Stimulated activated CD4-positive, alpha-beta T cell treated with anti-CD3 and anti-CD28 coated beads, Interleukin-12 subunit alpha, Interleukin-12 subunit beta, amount 100 ng/mL, for 4 hours (primary cell): ENCODE measurements at places on chromosomes 1 and 21.
A peak's percentile ranks its signal among the peaks of the same experiment; 100 is the strongest.

- DNase-seq, result no peak
These were observed 296.1 kb upstream of the SPAG17 start for GRCh38 chr1:118481126-118481525.

DNA sequence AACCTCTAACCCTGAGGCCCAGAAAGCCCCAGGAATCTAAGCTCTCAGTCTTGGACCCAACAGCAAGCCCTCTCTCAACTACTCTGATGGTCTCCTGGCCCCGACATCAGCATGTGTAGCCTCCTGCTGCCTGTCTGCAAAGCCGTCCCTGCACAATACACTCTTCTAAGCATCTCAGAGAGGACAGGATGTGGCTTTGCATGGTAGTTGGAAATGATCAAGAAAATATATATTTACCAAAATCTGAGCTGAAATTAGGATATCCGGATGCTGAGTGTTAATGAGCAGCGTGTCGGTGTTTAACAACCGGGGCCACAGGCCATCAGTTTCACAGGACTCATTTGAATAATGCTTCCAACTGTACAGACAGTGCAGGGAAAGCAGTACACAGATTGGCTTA lies 59.1 kb upstream of the SIM2 start:
- DNase-seq, result no peak

GRCh38 chr1:101128211-101128727 lies 102.7 kb upstream of the DPH5 start:
- no peak for DNase-seq

GRCh38 chr1:234148816-234149215 lies 224.4 kb upstream of the COA6 start:
- DNase-seq, result no peak

- DNase-seq, result no peak
These were observed 691.3 kb upstream of the CXADR start for GRCh38 chr21:16821588-16821987.

- no peak for DNase-seq
These were observed 548.6 kb downstream of the LTN1 start for GRCh38 chr21:28444111-28444510.

GRCh38 chr1:40668769-40669525 lies 3.5 kb upstream of the RIMS3 start:
- peak; percentile 87 for DNase-seq

GRCh38 chr1:169608226-169608625 lies 21.7 kb downstream of the SELP start:
- no peak for DNase-seq

DNA sequence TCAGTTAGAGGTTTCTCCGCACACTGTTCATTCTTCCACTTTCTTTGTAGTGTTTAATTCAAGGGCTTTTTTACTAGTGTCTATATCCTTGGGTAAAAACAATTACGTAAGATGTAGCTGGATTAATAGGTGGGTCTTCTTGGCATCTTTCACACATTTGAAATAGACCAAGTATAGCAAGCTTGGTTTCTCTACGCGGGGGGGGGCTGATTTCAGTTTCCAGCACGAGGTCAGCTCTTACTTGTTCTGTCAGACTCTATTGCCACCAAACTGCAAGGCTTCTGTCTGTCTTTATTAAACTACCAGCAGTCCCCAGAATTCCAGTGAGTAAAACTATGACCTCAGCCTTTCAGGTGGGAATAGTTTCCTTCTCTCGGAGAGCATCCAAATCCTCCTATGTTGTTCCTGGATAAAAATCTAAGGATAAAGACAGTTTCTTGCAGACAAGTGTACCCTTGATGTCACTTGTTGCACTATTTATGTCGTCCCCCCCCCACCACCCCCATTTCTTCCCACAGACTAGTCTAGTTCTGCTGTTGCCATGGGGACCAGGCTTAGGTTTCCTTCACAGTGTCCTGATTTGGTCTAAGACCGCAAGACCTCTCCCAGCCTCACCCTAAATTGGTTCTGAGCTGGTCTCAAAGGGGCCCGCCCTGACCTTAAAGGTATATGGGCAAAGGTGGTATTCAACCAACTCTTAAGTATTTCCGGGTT lies 17.0 kb downstream of the SPATA46 start:
- DNase-seq, result no peak

- no peak for DNase-seq
These were observed 15.3 kb upstream of the PYHIN1 start for GRCh38 chr1:158916085-158916484.

GRCh38 chr1:76827066-76827465 lies 40.2 kb upstream of the ST6GALNAC5 start:
- DNase-seq, result no peak

- DNase-seq, result no peak
These were observed 133.2 kb downstream of the KCNJ6 start for GRCh38 chr21:37783016-37783415.

DNA sequence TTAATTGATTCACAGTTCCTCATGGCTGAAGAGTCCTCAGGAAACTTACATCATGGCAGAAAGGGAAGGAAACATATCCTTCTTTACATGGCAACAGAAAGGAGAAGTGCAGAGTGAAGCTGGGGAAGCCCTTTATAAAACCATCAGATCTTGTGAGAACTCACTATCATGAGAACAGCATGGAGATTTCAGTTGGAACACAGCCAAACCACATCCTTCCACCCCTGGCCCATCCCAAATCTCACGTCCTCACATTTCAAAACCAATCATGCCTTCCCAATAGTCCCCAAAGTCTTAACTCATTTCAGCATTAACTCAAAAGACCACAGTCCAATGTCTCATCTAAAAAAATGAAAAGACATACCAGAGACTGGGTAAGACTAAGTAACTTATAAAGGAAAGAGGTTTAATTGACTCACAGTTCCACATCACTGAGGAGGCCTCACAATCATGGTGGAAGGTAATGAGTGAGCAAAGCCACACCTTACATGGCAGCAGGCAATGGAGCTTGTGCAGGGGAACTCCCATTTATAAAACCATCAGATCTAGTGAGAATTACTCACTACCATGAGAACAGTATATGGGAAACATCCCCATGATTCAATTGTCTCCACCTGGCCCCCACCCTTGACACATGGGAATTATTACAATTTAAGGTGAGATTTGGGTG lies 105.2 kb downstream of the MRPL39 start:
- DNase-seq, result peak; percentile 38

DNA sequence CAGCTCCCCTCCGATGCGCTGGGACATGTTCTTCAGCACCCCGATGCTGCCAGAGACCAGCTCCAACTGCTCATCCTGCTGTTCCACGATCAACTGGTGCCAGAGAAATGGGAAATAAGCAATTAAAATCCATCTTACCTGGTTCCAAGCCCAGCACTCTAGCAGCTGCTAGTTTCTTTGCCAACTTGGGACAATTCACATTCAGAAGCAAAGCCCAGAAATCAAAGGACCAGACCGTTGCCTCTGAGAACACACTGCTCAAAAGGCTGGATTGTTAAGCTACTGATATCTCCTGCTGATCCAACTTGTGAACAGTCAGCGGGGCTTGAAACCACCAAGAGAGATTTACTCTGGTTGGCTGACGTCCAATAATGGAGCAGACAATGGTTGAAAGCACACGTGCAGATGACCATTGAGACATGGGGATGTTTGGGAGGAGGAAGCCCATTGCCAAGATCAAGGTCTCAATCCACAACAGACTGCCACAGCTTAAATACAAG lies 34.4 kb downstream of the STX6 start:
- DNase-seq, result no peak

DNA sequence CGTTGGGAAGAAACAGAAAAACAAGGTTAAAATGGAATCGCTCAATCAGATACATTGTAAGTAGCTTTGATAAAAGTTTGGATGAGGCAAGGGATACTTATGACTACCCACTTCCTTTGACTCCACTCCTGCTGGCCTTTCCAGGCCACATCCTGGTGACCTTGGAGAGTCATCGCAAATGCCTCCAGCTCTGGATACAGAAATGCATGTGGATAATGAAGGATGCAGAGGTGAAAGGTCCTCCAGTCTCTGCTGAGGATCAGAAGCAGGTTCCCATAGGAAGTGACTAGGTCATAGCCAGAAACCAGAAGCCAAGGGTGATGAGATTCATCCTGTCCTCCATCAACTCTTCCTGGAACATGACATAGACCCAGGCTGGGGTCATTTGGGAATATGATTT lies 6.2 kb upstream of the CAMK1G start:
- no peak for DNase-seq

DNA sequence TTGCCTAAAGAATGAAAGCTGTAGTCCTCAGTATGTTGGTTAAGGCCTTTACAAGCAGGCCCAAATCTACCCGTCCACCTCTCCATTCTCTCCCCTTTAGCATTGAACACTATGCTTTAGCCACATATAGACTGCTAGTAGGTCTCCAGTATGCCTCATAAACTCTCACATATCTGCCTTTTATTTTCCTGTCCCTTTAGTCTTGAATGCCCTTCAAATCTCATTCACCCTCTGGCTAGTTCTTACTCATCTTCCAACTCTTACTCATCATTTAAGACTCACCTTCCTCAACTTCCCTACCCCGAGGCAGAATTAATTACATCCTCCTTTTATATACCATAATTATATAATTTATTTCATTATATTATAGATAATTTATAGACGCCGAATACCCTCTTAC lies 78.7 kb upstream of the TSPAN2 start:
- DNase-seq, result no peak

DNA sequence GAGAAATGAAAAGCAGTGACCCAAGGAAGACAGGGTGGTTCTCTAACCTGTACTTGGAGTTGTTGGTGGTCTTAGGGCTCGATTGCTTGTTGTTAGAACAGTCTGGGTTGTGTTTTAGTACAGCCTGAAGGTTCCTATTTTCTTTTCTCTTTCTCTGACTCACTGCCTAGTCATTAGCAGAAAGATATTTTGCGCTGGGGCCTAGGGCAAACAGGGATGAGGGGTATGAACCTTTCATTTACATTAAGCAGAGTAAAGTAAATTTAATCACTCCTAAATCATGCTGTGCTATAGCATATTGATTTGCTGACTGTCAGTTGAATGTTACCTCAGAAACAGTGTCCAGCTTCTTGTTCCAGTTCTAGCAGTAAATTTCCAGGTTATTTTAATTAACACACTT lies 197.2 kb downstream of the RWDD3 start:
- no peak for DNase-seq

- DNase-seq, result no peak
These were observed 336.9 kb downstream of the KCNT2 start for GRCh38 chr1:196271212-196271947.

GRCh38 chr21:19018529-19018928 lies 614.9 kb upstream of the TMPRSS15 start:
- DNase-seq, result no peak

- DNase-seq, result no peak
These were observed 51.1 kb upstream of the RGS21 start for GRCh38 chr1:192265516-192266173.
